Head of caudate nucleus (tissue), 42 donors: ENCODE measurements at places on chromosomes 7 and 10.

- DNase-seq = no peak
These were observed 187.9 kb downstream of the ZNF365 start for GRCh38 chr10:62562101-62562500.

DNA sequence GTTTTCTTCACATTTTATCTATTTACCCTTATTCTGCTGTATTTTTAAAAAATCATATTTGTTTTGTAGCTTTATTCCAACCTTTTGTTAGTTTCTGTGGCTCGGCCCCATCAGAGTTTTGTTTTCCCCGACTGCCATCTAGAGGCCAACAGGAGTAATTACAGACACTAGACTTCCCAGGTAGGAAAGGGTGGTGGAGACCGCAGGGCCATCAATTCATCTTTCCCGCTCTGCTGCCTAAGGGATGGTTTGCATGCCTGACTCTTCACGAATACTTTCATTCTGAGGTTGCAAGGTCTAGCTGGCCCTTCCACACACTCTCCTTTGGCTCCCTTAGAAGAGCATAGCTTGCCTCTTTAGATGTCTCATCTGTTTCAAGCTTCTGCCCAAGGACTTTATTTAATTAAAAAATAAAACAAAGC is 38.3 kb downstream of the LYZL2 start:
- DNase-seq = peak; percentile 31

GRCh38 chr10:66218981-66219587 is 706.8 kb upstream of the LRRTM3 start:
- no peak for DNase-seq

DNA sequence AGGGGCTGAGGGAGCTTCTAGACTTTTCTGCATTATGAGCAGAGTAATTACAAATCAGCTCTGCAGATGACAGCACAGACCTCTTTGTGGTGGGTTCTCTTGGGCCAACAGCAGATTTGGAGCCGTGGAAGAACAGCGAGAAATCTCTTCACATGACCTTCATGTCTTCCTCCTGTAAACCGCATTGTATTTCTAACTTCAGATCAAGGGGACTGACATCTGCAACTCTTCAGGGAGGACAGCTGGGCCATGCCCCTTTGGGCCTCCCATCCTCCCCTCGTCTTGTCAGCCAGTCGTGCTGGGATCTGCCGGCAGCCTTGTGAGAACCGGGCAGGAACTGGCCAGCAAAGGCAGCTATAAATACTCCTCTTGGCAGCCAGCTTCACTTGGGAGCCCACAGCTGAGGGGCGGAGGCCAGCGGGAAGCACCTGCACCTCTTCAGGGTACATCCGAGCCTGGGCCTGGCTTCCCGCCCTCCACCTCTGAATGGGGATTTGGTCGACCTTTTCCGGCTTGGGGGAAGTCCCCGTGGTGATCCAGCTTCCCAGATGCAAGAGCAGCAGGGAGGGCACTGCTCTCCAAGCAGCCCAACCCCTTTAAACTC is 54.7 kb downstream of the STEAP1B start:
- peak; percentile 51 for DNase-seq
